ENCODE measurements at places on chromosomes 1 and 21.
A peak's percentile ranks its signal among the peaks of the same experiment; 100 is the strongest.

GRCh38 chr1:230611128-230611877 is 31.0 kb upstream of the COG2 start:
- DNase-seq = no peak

DNA sequence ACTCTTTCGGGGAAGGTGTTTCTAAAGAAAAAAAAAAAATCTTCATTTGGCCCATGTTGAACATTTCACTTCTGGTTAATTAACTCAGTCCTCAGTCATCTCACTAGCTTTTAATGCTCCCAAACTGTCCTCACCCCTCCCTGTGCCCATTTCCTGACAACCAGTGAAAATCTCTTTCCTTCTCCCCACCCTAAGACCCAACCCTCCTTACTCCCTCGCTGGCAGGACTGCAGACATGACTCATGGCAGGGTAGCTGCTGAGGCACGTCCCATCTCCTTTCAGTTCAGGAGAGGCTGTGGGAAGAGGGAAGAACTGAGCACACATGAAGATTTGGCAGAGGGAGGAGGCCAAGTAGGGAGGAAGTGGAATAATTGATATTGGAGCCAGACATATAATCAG is 12.6 kb downstream of the PKP1 start:
- DNase-seq = no peak

DNA sequence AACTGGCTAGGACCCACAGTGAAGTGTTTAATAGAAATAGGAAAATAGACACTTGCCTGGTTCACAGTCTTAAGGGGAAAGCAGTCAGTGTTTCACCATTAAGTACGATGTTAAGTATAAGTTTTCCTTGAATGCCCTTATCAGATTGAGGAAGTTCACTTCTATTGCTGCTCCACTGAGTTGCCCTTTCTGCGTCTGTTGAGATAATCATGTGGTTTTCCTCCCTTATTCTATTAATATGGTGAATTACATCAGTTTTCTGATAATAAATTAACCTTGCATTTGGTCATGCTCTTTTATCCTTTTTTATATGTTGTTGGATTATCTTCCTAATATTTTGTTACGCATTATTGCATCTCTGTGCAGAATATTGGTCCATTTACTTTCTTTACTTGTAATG is 21.4 kb downstream of the UTS2 start:
- DNase-seq = no peak

- DNase-seq = no peak
These were observed 106.0 kb downstream of the MRPS6 start for GRCh38 chr21:34179204-34179935.

DNA sequence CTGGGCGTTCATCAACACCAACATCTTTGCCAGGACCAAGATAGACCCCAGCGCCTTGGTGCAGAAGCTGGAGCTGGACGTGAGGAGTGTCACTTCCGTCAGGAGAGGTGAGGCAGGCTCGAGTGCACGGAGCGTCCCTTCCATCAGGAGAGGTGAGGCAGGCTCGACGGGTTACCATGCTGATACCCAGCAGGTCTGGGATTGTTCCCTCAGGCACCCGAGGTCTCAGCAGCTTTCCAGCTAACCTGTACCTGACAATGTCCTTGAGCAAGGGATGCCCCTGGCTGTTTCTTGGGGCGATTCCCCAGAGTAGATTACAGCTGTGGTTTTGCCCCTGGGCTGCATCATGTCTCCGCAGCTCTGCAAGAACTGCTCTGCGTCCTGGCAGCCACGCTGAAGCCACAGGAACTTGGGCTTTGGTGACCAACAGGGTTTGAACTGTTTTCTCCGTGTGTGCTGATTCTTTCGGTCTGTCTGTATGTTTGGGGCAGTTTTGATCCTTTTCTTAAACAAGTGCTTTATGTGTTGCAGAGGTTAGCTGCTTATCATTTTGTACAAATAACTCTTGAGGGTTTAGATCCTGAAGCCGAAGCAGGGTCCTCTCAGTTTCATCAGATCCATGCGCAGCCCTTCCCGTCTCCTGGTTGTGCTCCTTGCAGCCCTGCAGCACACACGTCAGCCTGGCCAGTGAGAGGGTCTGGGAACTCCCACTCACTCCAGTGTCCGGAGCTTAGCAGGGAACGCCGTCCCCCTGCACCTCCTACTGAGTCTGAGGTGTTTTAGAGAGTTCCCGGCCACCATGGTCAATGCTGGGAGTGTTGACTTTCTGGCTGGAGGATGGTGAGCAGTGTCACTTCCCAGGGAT is 4.1 kb downstream of the SLX9 start:
- DNase-seq = no peak

GRCh38 chr21:34632498-34632897 is 17.6 kb upstream of the RCAN1 start:
- no peak for DNase-seq

DNA sequence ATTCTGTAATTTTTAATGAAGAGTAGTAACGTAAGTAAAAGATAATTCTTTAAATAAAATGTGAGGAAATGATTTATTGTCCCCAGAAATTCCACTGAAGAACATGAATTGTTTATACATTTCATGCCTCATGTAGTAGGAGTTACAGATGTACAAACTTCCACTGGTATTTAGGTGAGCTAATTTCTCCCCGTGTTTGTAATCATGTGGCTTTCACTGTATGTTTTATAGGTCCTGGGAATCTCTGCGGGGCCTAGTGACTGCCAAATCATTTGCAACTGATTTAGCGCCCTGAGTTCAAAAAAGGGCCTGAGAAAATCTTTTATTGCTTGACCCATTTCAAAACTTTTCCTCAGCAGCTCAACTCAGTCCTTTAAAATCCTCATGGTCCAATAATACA is 30.5 kb upstream of the FASLG start:
- DNase-seq = no peak

DNA sequence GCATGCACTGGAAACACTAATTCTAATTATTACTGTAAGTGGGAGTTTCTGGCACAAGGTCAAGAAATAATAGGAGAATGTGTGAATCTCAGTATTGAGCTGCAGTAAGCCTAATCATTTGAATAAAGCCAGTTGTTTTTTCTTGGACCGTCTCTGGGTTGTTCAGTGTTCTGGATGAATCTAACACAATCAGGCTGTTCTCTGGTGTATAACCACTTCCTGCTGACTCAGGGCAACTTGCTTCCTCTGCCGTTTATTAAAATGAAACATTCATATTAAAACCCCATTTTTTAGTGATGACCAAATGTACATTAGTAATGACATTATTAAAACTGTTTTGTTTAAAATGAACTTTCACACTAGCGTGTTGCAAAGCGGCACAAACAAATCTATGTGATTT is 273.1 kb upstream of the SNX7 start:
- DNase-seq = peak; percentile 69

DNA sequence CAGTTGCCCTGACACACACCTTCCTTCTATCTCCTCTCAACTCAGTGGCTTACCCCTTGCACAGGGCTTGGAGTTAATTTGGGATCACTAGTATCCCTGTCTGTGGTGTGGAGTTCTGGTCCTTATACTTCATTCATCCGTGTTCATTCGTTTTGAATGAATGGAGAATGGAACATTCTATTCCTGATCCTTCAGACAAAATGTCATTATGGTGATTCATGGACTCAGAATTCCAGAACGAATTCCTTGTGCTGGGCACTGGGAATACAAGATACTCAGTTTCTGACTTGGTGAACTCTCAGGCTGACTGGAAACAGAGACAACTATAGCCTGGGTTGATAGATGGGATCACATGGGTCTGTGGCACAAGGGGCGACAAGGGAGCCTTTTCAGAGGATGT is 49.9 kb upstream of the TRABD2B start:
- DNase-seq = no peak

DNA sequence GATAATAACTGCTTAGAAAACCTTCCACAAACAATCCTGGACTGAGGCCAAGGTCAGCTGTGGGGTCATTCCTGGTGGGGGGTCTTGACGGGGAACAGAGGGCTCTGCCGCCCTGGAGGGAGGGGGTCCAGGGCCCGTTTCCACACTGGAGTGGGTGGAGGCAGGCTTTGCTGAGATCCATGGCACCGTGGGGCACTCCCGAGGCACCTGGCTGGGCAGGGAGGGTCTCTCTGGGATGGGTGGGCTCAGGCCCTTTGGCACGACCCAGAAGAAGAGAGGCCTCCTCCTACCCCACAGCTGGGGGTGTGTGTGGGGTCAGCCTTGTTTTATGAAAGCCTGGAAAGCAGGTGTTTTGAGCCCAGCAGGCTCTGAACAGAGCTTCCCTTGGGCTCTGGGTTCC is 5.1 kb downstream of the MMEL1 start:
- DNase-seq = no peak

GRCh38 chr1:94351481-94351880 is 66.7 kb upstream of the ABCD3 start:
- no peak for DNase-seq

- DNase-seq = no peak
These were observed 220.4 kb downstream of the RHOU start for GRCh38 chr1:228955691-228956090.

DNA sequence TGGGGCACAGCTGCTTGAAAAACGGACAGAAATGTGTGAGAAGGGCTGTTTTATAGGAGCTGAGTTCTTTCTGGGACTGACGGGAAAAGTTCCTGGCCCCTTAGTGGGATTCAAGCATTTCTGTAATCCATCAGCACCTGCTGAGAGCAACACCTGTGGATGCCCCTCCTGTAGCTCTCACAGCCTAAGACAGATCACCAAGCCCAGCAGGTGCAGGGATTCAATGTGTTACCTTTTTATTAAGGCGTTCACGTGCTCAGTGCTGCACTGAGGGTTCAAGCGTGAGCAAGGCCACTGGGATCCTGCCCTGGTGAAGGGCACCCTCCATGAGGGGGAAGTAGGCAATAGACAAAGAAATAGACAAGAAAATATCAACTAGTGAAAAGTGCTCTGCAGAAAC is 14.9 kb downstream of the OLFML2B start:
- DNase-seq = no peak

DNA sequence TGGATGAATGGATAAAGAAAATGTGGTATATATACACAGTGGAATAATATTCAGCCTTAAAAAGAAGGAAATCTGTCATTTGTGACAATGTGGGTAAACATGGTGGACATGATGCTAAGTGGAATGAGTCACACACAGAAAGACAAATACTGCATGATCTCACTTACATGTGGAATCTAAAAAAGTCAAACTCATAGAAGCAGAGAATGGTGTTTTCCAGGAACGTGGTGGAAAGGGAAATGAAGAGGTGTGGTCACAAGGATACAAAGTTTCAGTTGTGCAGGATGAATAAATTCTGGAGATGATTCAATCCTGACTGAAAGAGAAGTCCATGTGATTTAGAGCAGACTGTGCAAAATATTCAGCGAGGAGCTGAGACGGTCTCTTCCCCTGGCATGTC is 56.6 kb downstream of the RYR2 start:
- DNase-seq = no peak

- no peak for DNase-seq
These were observed 191.8 kb downstream of the TPR start for GRCh38 chr1:186183219-186183618.

DNA sequence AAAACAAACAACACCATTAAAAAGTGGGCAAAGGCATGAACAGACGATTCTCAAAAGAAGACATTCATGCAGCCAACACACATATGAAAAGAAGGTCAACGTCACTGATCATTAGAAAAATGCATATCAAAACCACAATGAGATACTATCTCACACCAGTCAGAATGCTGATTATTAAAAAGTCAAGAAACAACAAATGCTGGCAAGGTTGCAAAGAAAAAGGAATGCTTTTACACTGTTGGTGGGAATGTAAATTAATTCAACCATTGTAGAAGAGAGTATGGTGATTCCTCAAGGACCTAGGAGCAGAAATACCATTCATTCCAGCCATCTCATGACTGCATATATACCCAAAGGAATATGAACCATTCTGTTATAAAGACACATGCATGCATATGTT is 419.6 kb downstream of the NEGR1 start:
- no peak for DNase-seq

GRCh38 chr1:16248603-16249516 is 11.9 kb upstream of the CPLANE2 start:
- DNase-seq = peak; percentile 21

DNA sequence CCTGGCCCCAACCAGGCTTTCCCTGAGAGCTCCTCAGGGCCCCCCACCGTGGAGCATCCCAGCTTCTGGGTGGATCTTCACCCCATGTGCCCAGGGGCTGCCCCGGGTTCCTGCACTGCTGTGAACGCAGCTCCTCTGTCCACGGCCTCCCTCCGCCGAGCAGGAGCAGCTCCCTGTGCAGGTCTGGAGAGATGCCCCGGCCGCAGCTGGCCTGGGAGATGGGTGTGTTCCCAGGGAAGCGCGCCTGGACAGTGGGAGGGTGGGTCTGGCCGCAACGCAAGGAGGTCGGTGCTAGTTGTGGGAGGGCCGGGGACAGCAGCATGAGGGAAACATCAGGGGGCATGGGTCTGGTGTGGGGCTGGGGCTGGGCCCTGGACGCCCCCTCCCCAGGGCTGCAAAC is 71.3 kb downstream of the MORN1 start:
- no peak for DNase-seq

DNA sequence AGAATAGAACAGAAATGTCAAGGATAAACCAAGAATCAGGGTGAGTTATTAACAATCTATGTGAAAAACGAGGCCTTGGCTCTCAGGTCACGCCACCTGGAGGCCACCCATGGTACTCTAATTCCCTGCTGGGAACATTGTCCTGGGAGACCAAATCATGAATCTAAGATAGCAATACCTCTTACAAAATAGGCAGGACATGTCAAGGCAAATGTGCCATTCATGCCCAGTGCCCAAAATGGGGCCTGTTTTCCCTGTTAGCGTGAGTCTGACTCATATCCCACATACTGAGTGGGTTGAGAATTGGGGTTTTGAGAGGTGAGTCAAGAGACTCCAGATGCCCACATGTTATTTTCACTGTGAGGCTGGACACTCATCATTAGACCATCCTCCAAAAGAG is 380.8 kb downstream of the HHIPL2 start:
- no peak for DNase-seq

DNA sequence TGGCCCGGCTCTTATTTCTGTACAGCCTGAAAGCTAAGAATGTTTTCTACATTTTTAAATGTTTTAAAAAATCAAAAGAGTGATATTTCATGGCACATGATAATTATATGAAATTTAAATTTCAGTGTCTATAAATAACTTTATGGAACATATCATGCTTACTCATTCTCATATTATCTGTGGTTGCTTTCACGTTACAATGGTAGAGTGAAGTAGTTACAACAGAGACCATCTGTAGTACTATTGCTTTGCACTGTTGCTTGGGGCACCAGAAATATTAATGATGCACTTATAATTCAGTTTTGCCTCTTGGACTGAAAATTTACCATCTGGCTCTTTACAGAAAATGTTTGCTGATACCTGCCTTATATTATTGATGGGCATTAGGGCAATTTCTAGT is 481.6 kb downstream of the PLPP3 start:
- DNase-seq = no peak
